BJ (cell line): ENCODE measurements at places on chromosomes 7 and 10.

DNA sequence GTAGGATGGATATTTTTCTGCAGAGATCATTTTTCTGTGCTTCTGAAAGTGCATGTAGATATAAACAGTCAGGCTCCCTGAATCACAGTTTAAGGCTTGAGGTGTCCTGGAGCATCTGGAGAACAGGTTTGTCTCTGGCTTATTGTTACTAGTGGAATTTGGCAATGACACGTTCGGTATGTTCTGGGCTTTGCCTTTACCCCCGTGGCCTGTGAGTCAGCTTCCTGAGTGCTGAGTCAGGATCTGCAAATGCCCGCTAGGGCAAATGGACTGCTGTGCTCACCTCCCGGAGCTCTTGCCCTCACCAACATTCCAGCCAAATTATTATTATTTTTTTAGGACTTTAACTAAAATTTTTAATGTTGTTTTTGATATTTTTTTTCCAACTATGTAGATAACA lies 192.5 kb upstream of the PRSS1 start:
- peak; percentile 97 for DNase-seq

DNA sequence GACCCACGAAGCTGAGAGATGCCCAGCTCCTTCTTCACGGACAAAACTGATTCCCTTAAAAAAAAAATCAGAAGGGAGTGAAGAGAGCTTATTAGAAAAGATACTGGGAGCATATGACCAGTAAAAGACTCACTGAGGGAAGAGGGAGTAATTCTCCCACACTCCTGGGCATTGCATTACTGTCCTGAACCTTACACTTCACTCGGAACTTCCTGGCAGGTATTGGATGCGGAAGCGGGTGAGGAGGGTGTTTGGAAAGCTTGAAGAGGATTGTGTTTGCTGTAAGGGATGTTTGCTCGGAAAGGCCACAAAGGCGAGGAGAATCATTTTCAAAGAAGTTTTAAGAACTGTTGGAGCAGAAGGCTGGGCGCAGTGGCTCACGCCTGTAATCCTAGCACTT lies 375 bp downstream of the HKDC1 start:
- DNase-seq, result no peak

DNA sequence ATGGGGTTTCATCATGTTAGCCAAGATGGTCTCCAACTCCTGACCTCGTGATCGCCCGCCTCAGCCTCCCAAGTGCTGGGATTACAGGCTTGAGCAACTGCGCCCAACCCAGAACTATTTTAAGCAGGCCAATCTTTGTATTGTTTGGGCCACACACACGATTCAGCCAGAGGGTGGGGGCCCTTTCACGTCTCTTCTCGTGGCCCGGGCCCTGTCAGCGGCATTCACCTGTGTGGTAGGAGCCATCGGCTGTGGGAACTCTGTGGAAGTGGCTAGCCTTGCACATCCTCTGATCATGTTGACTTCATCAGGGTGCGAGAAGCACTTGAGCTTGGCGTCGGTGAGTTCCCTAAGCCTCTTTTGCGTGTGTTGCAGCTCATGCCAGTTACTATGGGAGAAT lies 16.9 kb downstream of the SUN1 start:
- no peak for DNase-seq

- DNase-seq, result no peak
Measured at GRCh38 chr7:98360221-98361130, 40.4 kb downstream of the BAIAP2L1 start.

DNA sequence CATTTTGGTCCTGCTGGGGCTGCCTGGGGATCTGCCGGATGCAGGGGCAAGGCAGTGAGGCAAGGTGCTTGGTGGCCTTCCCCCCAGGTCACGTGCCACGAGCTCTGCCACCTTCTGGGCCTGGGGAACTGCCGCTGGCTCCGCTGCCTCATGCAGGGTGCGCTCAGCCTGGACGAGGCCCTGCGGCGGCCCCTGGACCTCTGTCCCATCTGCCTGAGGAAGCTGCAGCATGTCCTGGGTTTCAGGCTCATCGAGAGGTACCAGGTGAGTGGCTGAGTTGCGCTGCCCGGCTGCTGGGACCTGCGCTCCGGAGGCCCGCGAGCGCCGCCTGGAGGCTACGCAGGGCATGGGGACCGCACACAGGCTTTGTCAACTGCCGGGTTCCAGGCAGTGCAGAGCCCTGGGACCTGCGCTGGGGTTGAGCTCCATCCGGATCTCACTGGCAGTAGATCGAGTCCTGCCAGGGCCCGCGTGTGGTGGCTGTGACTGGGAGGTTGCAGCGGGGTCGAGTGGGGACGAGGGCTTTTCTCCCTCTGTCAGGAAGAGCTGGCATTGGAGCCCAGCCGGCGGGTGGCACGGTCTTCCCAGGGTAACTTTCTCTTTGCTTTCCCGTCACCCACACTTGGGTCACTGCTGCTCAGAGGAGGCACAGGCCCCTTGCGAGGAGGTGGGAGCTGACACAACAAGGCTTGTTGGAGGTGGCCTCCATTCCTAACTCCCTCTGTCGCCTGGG lies 21.7 kb downstream of the AMZ1 start:
- no peak for DNase-seq

DNA sequence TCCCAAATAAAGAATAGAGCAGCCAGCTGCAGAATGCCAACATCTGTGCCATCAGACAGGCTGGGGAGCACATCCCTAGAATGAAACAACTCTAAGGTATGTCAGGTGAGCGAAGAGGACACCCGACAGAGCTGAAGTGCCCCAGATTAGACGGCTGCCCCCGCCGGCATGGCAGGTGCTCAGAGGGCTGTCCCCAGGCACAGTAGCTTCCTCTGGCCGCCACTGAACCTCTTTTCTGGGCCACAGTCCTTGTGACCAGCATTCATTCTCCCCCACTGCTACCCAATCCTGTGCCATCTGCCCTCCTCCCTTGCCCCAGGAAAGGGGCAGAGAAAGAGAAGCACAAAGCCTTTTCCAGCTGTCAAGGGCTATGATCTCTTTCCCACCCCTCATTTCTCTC lies 41.7 kb downstream of the RGS10 start:
- no peak for DNase-seq

DNA sequence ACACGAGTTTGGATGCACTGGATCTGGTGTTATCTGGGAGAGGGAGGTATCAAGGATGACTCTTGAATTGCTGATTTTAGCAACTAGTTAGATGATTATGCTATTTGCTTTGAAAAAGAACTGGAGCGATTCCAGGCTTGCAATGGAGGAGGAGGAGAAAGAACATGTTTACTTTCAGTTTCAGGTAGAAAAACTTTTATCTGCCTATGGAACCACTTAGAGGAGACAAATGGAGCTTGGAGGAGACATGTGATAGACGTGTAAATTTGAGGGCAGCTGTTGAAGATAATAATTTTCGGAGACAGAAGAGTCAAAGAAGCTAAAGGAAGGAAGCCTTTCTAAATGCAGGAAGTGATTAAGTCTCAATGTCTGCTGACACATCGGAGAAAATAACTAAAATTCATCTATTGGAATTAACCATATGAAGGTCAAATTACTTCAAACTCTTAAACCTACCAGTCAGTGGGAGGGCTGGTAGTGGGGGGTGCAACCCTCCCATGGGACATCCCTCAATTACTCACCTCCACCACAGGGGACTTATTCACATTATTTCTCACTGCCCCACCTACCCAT lies 56.4 kb upstream of the GNAI1 start:
- no peak for DNase-seq

DNA sequence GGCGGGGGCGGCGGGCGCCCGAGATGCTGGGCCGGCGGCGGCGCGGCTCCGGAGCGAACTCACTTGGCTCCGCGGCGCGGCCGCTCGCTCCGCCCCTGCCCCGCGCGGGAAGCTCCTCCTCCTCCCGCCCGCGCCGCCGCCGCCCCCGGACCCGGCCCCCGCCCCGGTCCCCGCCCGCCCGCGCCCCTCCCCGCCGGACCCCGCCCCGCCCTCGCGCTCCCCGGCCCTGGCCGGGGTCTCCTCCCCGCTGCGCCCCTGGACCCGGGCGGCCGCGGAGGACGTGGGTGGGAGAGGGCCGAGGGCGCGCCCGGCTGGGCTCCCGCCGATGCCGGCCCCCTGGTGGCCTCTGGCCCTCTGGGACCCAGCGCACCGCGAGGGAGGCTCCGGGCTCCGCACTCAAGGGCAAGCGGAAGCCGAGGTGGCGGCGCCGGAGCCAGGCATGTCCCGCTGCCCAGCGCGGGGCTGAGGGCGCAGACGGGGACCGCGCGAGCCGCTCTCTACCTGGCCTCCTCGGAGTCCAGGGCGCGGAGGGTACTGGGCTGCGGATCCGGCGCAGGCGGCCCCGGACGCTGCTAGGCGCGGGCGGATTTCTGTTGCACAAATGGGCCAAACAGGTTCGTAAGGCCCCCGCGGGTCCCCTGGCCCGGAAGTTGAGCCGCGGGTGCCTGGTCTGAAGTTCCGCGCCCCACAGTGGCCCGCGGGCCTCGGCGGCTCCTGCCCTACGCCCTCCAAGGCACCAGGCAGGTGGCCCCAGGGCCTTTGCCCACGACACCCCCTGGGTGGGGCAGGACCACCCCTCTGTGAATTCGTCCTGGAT lies at the start of gene TCERG1L:
TCERG1L (minus strand) TSS at position 61 of the 817 bp plus-strand sequence. CDS start 86 bp downstream, outside the sequence.
- DNase-seq, result no peak

DNA sequence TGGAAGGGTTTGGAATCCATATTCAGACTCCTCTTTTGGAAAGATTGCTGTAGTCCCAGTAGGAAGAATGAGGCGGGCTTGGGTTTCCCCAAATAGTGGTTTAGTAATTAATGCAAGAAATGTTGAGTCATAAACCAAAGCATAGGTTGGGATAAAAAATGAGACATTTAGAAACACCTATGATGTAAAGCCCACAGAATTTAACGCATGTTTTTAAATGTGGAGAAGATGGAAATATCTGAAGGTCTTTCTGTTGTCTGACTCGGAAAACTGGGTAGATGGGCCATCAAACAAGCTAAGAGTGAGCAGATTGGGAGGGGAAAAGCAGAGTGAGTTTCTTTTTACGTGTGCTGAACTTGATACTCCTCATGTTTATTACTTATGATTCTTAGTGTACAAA lies 62.2 kb downstream of the LANCL2 start:
- DNase-seq, result no peak

GRCh38 chr7:133197972-133198544 lies 54.8 kb upstream of the EXOC4 start:
- no peak for DNase-seq

DNA sequence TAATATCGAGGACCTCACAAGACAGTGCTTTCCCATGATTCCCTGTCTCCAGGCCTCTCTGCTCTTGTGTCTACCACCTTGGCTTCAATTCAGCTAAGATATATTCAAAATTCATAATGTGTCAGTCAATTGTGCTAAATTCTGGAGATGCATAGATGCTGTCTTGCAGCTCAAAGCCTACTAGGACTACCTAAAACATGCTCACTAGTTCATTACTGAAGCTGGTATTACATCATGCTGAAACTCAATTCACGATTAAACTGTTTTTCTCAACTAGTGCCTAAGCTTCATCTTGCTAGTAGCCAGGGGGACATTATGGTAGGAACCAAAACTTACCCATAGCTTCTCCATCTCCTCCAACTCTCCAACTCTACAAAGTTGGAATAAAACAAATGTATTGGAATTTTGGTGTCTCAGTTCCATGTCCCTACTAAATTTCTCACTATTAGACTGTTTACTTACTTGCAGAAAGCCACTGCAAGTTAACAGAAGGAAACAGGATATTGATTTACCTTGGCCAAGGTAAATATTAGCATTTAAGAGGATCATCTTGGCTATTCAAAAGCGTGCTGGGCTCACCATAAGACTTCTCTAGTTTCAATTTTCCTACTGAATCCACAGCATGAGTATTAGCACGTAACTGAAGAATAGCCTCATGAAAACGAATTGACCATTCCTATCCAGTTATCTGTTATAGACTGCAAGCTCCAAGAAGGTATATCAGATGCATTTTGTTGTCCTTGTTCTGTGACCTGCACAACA lies 53.6 kb downstream of the CREB3L2 start:
- DNase-seq, result no peak

DNA sequence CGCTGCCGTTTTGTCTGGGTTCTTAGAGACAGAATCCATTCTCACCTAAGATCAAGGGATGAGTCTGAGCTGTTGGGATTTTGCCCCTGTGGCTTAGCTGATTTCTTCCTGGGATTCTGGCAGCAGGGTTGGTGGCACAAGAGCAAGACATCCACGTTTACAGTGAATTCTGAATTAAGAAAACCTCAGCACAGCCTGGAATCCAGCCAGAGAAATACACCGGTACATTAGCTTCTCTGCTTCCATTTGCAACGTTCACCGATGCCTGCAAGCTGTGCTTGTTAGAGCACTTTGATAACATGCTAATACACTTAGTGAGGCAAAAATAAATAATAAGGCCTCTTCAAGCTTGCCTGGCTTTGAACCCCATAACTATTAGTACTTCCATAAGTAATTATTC lies 569.8 kb downstream of the CALN1 start:
- no peak for DNase-seq

- DNase-seq, result no peak
Measured at GRCh38 chr7:24920451-24921361, 59.3 kb downstream of the OSBPL3 start.

GRCh38 chr10:91974960-91975359 lies 51.4 kb downstream of the BTAF1 start:
- DNase-seq, result peak; percentile 26

DNA sequence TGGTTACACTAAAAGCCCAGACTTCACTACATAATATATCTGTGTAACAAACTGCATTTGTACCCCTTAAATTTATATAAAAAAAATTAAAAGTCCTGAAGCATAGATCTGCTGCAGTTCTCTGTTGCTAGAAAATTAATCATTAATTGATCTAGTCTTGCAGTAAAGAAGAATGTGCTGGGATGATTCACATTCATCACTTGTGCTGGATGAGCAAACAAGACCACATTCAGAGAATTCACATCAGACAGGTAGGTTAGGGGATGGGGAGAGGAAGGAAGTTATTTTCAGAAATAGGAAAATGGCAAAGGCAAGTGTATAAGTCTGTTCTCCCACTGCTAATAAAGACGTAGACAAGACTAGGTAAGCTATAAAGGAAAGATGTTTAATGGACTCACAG lies 1019.0 kb downstream of the KCNMA1 start:
- DNase-seq, result no peak

DNA sequence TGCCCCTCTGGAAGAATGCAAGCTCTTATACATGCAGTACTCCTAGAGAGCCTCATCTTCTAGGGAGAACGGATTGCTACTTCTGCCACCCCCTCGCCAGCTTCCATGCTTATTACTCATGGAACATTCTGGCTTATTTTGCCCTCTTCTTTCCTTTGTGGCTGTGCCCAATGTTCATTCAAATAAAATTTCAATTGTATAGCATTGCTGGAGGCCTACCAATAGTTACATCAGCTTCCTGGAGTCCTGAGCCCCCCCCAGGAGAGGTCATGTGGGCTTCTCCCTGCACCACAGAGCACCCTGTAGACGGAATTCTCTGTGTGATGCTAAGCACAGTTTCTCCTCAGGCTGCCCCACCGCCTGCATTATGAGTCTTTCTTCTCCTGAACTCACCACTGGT lies 1094.0 kb downstream of the KCNMA1 start:
- no peak for DNase-seq

DNA sequence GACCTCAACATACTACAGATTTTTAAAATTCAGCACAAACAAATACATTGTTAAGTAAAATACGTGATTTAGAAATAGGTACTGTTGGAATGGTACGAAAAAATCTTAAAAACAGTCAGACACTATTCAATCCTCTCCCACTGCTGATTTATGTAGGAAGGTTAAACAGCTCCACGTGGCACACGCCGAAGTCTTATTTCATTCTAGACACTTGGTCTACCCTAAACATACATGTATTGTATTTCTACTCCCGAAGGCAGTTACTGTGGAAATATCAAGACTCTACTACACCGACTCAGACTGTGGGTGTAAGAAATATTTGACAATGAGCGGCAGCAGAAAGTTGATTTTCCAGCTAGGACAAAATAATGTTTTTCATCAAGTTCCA lies 130.6 kb downstream of the MPP7 start:
- no peak for DNase-seq
